ENCODE measurements at places on chromosomes 12 and 14.

DNA sequence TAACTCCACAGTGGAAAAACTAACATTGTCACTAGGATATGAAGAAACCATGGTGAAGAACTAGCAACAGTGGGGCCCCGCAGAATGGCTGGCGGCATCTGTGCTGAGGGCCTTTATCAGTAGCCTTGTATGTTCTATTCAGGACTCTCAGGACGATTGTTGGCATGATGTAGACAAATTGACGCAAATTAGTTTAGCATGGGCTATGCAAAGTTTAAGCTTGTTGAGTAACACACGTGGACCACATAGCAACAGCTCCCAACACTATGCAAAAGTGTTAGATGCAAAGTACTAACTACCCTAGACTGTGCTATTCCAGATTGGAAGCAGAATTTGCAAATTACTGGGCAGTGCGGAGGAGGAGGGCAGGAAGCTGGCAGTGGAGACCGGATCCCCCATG is 38.2 kb upstream of the TMEM263 start:
- DNase-seq = no peak

DNA sequence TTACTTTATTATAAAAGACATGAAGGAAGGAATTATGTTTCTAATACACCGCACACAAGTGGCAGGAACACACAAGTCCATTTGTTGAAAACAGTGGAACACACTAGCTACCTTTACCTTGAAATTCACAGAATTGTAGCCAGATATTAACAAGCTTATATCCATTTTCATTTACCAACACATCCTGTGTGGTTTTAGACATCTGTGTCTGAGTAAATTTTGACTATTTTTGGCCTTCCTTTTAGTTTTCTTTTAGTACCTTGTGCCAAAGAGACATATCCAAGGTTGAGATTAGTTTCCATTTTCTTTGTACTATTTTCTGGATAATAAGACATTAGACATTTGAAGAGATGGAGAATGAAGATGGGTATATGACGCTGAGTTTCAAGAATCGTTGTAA is at the start of gene KLRF2:
KLRF2 (plus strand) TSS at position 244 of the 400 bp plus-strand sequence; CDS start at position 351, 107 bp downstream.
- no peak for DNase-seq

DNA sequence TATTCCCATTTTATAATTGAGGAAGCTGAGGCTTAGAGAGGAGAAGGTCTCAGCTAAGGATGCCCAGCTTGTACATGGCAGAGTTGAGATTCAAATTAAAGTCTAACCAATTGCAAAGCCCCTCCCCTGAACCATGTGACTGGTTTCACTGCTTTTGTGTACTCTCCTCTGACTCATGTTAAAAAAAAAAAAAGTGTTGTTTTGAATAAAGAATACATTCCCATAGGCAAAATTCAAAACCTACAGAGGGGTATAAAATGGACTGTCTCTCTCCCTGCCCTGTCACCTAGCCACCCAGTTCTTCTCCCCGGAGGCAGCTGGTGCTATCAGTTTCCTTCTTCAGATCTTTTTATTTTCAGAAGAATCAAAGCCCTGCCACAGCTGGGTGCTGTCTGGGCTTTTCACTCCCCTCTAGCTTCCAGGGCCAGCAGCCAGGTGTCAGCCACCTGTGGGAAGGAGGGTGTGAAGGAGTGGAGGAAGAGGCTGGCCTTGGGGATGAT is 5.4 kb downstream of the PSMD9 start:
- DNase-seq = no peak

DNA sequence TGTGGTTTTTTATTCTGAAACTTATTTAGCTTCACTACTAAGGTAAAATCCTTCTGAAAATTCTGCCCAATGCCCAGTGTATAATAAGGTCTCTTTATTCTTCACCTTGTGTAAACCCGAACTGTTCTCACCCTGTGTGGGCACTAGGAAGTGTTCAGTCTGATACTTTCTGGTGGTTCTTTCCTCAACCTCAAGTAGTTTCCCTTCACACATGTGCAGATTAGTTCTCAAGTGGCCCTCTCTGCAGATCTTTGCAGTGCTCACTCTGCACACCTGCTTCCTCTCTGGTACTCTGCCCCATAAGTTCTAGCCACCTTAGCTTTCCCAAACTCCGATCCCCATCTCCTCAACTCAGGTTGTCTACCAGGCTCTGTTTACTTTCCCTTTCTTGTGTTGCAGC is 61.6 kb downstream of the RAD51B start:
- no peak for DNase-seq

- no peak for DNase-seq
Observed at GRCh38 chr12:51128919-51129318, 44.0 kb downstream of the TFCP2 start.

- DNase-seq = no peak
Observed at GRCh38 chr12:24903329-24904088, 45.4 kb downstream of the BCAT1 start.

DNA sequence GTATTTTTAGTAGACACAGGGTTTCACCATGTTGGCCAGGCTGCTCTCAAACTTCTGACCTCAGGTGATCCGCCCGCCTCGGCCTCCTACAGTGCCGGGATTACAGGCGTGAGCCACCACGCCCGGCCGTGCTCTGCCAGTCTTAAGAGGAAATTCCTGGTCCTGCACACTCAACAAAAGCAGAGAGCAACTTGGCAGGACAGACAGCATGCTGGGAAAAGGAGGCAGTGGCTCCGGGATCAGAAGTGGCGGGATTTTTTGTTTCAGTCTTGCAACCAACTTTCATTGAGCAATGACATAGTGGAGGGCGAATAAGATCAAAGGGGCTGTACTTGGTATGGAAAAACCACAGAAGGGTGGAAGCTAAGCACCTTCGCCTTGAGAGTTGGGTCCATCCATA is 2.1 kb downstream of the CKAP4 start:
- DNase-seq = no peak

- DNase-seq = no peak
Observed at GRCh38 chr14:101726295-101726953, 35.1 kb upstream of the PPP2R5C start.

- DNase-seq = no peak
Observed at GRCh38 chr14:38755036-38755435, 348.0 kb downstream of the SEC23A start.

GRCh38 chr14:100835548-100836310 is 9.8 kb downstream of the MEG3 start:
- no peak for DNase-seq

- DNase-seq = no peak
Observed at GRCh38 chr12:101863981-101864380, 13.4 kb upstream of the DRAM1 start.

DNA sequence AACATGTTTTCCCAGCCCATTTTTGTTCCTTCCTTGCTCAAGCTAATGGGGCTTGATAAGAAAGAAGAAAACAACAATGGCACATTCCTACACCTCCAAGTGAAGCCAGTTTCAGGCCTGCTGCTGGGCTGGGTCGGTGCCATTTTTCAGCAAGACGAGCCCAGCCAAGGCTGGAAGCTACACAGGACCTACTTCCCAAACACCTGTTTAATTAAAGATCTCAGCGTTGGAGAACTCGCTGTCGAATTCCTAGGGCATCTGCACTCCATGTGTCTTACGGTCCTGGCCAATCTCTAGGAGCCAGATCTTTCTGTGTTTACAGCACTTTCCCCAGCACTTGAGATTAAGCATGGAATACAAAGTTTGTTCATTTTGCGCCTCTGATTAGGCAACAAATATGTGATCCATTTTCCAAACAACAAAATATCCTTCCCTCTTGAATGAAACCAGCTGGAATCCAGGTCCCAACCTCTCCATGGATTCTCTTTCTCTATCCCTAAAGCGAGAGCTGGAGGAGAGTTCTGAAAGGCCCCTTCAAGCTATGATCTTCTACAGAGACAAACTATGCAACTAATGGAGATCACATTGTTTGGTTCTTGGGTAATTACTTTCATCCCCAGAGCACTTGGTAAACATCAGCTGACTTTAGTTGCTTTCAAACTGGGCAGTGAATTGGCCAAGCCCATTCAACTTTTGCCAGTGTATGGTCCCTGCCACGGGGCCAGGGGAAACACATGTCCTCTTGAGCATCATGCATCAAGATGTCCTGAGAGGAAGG is 34.3 kb upstream of the TC2N start:
- DNase-seq = no peak

DNA sequence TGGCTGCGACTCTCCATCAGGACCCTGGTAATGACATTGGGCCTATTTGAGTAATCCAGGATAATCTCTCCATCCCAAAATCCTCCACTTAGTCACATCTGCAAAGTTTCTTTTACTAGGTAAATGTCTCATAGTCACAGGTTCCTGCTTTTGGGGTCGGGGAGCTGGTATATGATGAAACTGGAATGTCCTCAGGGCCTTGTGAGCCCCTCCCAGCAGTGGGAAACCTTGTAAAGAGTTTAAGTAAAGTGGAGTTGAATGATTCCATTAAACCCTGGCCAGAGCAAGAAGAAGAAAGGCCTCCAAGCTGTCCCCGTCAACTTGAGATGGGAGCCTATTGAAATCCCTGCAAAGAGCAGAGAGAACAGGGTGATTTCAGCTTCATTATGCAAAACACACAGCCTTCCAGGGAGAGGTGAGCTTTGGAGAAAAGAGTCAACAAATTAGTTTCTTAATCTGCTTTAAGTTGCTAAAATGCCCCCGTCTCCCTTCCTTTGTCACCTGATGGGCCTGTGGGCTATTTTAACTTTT is 12.6 kb downstream of the WSCD2 start:
- DNase-seq = no peak

- no peak for DNase-seq
Observed at GRCh38 chr14:65173973-65174693, 71.8 kb upstream of the MAX start.

GRCh38 chr12:115511305-115511704 is 766.2 kb downstream of the MED13L start:
- no peak for DNase-seq

DNA sequence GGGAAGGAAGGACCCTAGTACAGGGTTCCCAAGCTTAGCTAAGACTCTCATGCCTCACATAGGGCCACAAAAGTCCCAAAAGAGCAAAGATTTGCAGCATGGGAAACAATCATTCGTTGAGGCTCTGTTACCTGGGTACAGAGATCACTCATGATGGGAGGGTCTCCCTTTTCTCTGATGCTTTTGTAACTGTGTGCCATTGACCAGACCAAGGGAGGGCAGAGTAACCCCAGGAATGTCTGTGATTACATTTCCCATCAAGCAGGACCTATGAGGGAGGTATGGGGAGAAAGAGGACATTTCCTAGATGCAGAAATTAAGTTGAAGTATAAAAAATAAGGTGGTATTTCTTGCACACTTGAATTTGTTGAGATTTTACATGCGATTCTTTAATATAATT is 16.4 kb upstream of the DLGAP5 start:
- no peak for DNase-seq

DNA sequence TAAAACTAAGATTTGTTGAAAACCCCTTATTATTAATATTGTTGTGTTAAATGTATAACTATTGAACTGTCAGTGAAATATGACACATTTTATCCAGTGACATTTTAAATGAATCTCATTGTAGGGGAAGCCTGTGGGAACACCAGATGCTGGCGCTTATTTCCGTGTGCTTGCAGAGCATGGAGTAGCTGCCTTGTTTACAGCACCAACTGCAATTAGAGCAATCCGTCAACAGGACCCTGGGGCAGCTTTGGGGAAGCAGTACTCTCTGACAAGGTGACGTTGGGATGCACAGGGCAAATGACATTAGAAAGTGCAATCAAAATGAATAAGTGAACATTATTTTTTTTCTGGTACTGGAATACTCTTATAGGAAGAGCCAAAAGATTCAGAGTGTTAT is 96.8 kb downstream of the ACSS3 start:
- DNase-seq = no peak

Data from stimulated activated CD4-positive, alpha-beta T cell treated with anti-CD3 and anti-CD28 coated beads, TNF-alpha, amount 100 ng/mL, for 4 hours (primary cell).